ENCODE measurements at places on chromosomes 1 and 21.
A peak's percentile ranks its signal among the peaks of the same experiment; 100 is the strongest.

DNA sequence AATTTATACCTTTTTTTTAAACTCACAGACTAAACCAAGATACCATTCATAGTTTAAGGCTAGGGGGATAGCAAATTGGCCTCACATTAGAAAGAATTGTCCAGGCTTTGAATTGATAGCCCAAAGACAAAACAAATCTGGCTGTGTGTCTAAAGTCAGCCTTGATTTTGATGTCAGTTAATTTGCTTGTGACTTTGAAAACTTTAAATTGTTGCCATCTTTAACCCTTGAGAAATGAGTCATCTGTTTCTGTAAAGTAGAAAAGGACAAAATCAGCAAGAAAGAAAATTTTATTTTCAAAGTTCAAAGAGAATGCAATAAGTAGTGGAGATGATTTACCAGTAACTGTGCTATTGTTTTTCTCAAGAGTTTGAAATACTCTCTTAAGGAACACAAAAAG lies 184.5 kb downstream of the RGS7 start:
- no peak for DNase-seq

- no peak for DNase-seq
Measured at GRCh38 chr1:177432897-177433296, 262.1 kb downstream of the BRINP2 start.

DNA sequence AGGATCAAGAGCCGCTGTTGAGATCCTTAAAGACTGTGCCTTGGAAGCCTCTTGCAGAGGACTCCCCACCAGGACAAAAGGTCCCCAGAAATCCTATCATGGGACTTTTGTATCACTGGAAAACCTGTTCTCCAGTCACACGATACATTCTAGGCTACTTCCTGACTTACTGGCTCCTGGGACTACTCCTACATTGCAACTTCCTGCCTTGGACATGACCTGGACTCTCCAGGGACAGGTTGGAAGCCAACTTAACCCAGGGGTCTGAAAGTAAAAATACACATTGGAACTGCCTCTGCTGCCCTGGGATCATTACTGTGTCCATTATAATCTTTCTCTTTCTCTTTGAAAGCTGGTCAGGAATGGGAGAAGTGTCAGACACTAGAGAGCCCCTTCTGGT lies 9.9 kb downstream of the PIGV start:
- no peak for DNase-seq

GRCh38 chr1:92601044-92601443 lies 114.3 kb upstream of the GFI1 start:
- no peak for DNase-seq

DNA sequence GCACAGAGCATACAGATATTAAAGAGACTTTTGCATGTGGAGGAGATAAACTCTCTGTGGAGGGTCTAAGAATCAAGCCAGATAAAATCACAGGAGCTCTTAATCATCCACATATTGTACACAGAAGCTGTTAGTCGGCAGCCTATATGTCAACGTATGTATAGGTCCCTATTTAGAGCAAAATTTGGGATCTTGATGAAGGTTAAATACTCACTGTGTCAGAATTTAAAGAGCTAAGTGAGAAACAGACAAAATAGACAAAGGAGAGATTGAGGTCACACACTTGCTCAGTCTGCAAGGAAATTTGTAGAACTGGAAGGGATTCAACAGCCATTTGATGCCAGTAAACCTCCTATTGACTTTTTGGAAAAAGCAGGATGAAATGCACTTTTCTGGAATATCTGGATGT lies 4.1 kb upstream of the IRF2BP2 start:
- DNase-seq: no peak

DNA sequence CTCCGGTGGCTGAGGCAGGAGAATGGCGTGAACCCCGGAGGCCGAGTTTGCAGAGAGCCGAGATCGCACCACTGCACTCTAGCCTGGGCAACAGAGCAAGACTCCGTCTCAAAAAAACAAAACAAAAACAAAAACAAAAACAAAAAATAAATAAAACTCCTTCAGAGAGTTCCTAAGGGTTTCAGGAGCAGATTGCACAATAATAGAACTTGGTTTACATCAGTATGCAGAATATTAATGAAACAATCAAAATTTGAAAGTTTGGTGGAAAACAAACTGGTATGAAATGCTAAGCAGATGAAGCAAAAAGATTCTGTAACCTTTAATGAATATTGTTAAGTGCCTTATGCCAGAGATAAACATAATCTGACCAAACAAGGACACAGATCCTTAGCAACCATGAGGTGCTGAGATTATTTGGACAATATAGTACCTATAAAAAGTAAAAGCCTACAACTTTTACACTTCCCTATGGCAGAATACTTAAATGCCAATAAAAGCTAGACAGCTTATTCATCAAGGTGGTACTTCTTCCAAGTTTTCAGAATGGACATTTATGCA lies 41.2 kb downstream of the SLC25A24 start:
- DNase-seq: no peak

DNA sequence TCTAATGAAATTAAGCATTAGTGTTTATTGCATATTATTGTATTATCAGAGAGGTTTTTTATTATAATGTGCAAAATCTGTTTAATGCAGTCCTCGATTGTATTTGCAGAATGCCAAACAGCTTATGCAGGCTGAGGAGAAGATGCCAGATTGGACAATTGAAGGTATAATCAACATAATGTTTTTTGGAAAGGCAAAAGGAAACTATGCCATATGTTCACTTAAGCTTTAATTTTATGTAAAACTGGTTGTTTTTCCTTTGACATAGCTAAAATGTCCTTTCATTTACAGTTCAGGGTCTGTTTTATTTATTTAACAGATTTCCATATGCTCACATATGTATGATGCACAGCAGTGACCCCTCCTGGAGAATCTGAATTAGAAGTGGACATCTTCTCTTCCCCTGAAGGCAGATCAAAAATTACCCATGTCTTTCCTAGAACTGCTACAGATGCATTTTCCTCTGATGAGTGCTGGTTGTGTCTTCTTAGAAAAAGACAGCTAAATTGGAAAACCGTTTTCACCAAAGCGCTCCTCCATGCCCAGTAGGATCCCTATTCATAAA lies 143.5 kb upstream of the USH2A start:
- DNase-seq: no peak

- no peak for DNase-seq
Measured at GRCh38 chr1:1025730-1026129, 5.8 kb downstream of the AGRN start.

GRCh38 chr1:204258213-204259115 lies 44.7 kb upstream of the GOLT1A start:
- DNase-seq: peak; percentile 3

All from CD4-positive, alpha-beta T cell treated with Interleukin-2 at 100 ng/mL for 4 hours (primary cell).